Cortex of kidney (tissue), 1 donor: ENCODE measurements at places on chromosomes 7 and 10.

- no peak for DNase-seq
Observed at GRCh38 chr10:116633216-116633600, 12.5 kb downstream of the PNLIPRP2 start.

- DNase-seq, result no peak
Observed at GRCh38 chr7:1024331-1024841, 20.0 kb upstream of the GPR146 start.

DNA sequence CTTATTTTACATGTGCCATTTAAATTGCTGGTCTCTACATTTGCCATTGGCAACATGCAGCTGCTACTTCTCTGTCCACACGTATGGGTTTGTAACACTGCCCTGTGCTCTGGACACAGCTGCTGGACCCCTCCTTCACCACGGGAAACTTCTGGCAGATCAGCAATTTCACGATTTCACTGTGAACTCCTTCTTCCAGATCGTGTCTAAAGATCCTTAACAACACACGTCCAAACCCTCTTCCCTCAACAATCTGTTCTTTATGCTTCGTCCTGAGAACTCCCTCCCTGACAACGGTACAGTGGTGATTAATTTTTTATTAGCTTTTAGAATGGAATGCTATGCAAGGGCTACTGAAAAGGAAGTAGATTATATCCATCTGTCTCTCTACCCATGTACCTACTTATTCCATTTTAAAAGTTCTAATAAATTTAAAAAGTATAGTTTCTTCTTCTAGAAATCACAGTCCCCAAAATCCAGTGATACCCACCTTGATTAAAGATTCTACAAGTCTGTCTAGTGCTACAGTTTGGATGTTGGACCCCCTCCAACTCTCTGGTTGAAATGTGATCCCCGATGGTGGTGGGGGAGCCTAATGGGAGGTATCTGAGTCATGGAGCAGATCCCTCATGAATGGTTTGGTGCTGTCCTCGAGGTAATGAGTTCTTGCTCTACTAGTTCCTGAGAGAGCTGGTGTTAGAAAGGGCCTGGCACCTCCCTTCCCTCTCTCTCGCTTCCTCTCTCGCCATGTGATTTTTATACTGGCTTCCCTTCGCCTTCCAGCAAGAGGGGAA lies 81.0 kb downstream of the KIAA1549 start:
- no peak for DNase-seq

GRCh38 chr10:131870831-131871672 lies 29.8 kb upstream of the PPP2R2D start:
- DNase-seq, result no peak

DNA sequence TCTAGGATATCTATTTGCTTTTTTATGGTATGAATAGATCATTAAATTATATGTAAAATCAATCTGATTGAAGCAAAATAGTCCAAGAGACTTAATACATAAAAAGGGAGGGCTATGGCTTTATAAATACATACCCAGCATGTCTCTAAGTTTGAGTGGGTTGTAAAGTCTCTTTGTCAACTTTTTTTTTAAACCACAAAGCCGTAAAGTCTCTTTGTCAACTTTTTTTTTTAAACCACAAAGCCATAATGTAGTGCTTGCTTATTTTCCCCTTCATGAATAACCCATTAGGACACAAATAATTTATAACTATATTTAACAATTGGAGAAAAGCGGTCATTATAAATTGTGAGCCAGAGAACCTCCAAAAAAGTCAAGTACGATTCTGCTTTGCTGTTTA lies 5.7 kb downstream of the HECTD2 start:
- DNase-seq, result no peak

DNA sequence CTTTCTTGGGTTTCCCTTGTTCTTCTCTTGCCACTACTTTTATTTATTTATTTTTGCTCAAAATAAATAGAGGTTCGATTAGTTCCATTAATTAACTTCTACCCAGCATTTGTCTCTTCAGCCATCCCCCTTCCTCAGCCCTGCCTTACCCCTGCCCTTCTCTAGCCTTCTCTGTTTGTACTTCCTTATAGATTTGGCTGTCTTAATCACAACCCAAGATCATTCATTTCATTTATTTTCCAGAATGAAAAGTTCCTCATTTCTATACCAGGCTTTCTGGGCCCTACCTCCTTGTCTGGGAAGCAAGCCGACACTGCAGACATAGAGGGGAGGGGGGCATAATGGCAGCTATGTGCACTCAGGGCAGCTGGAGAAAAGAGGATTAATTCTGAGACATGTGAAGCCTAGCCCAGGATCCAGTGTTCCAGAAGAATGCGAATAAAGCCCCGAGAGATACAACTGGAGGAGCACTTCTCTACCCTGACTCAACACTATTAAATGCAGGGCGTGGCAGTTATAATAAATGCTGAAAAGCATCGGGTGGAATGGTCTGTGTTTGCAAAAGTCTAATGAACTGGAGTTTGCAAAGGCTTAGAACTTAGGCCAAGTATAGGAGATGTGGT lies 6.4 kb upstream of the PDCD4 start:
- DNase-seq, result no peak

DNA sequence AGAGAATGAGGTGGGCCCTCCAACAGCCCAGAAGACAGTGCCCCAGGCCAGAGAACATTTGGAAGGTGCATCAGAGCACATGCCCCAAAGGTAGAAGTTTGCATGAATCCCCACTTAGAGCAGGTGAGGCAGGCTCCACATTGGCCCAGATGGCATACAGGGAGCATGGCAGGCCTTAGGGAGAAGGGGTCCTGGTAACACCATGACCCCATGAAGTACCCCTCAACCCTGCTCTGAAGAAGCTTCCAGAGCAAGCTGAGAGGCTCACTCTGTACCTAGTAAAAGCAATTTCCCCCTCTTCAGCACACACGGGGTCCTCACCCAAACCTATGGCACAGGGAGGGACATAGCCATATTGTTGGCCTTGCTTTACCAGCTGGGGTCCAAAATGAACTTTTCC lies 162.6 kb downstream of the BUB3 start:
- DNase-seq, result no peak

- no peak for DNase-seq
Observed at GRCh38 chr7:105853931-105854419, 22.4 kb downstream of the ATXN7L1 start.

DNA sequence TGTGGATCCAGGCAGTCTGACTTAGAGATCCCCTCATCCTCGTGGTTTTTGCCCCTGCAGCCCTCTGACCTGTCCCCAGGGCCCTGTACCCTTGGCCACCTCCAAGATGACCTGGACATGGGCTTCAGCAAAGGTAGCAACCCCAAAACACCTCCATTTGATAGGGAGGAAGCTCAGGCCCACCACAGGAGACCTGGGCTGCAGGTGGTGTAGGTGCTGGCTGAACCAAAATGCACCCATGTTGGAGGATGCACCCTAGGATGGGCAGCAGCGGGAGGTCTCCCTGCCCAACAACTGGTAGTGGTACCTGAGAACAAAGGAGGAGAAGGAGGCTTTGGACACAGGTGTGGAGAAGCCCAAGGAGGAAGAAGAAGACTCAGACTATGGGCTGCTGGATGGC lies 188.7 kb downstream of the ZNF716 start:
- no peak for DNase-seq

GRCh38 chr10:79385804-79386531 lies 38.7 kb downstream of the PPIF start:
- no peak for DNase-seq

- no peak for DNase-seq
Observed at GRCh38 chr10:88730864-88731263, 24.8 kb downstream of the LIPK start.

DNA sequence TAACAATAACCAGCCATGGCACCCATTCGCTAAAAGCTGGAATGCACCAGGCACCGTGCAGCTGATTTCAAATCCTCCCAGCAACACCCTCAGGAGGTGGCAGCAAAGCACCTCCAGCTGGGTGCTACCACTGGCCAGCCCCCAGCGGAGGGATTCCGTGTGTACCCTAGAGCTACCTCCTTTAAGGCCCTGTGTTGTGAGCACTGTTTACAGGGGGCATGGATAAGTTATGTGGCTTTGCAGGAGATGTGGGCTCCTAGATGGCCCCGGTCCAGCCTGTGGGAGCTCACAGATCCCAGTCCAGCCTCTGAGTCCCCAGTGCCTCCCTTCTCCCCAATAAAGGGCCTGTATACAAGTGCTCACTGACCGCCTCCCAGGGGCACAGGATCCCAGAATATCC lies 27.1 kb downstream of the TNRC18 start:
- DNase-seq, result no peak

DNA sequence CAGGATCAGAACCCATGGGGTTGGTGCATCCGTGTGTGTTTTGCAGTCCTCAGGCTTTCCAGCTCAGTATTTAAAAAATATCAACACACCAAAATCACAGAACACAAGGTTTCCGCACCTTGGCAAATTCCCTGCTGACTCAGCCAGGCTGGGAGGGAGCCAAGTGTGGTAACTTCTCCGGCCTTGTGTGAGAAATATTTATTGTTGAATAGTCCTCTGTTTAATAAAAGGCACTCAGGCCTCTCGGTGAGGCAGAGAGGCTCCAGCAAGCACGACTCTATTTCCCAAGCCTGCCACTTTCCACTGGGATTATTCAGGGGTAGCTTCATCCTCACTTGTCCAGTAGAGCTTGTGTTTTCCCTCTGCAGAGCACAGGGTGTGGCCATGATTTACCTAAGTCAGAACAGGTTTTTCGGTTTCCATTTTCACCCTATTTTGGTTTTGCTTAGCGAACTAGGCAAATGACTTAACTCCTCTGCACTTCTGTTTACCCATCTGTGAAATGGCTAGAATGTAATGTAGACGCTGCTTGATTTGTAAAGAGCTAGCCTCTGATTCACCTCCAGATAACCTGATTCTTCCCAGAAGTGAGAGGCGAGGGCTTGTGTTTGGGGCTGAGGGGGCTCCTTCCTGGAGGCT lies 13.0 kb upstream of the CHST15 start:
- no peak for DNase-seq

GRCh38 chr10:18179891-18180290 lies 39.7 kb downstream of the CACNB2 start:
- no peak for DNase-seq

DNA sequence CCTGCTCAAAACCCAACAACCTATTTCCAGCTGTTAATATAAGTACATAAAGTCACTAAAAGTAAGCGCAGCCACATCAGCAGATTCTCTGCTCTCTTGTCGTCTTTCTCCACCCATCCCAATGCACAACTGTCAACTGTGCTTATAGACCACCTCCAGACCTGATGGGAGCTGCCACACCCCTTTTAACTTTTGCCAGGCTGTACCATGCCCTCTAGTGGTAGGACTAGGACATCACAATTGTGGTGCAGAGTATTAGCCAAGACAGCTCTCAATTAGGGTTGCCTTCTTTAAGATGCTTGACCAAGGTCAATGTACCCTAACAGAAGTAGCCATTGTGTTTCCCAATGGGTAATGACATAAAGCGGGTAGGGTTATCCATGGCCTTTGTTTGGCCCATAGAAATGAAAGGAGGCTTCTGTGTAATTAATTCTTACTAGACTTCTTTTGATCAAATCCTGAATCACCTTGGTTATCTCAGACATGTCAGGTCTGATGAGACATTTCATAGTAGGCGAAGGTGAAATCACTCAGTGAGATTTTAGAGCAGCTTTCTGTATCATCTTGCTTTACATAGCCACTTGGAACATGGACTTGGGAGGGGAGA lies 68.1 kb downstream of the SCRN1 start:
- no peak for DNase-seq

- DNase-seq, result no peak
Observed at GRCh38 chr7:50228148-50228547, 76.4 kb upstream of the IKZF1 start.

DNA sequence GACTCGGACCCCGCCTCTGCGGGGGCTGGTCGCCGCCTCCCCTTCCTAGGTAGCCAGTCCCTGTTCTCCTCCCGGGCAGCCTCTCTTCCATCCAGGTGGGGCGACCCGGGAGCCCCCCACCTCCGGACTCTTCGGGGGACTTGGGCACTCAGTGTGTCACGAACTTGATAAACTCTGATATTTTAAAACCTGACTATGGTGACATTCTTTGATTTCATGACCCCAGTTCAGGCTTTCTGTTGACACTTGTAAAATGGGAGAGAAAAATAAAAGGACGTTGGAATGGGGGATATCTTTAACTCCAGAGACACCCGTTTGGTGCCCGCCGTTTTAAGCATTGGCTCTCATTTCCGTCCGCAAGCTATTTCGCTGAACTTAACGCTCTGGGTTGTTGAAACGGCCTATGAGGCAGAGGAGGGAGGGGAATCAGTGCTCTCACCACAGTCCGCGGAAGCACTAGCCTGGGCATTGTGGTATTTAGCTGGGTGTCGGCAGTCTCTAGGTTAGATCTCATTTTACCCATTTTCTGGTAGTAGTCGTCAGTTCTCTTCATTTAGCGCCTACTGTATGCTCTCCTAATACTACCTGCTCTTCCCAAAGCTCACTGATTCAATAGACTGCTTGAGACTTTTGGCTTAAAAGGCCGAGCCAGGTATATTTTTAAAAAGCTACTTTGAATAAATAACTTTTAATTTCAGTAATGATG lies 738 bp downstream of the VPS26A start:
- no peak for DNase-seq

DNA sequence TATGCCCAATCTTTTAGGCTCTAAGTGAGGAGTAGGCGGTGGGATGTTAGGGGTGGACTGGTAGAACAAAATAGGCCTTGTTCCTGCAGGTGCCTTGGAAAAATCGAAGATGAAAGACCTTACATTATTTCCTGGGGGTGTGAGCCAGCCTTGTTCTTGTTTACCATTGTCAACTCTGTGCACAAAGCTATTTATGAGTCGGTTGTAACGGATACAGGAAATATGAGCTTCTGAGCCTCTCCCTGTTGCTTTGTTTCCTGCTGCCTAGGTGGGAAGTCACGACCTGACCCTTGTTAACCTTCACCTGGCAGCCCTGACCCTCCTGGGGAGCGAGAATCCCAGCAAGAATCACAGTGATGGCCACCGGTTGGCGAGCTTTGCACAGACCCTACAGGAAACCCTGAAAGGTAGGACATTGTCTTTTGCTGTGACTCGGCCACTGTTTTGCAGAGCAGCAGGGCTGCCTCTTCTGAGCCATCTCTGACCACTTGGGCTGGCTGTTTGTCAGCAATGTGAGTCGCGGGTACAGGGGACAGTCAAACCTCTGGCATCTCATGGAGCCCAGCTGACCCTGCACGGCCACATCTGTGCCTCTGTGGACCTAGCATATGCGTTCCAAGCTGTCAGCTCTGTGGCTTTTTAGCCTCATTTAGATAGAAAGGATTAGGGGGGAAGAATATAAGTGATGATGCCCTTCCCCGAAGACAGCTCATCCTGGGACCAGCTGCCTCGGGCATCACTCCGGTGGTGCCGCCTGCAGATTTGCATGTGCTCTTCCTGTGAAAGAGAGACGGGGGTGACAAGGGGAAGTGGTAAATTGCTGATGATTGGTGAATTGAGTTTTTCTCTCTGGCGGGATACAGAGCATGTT lies 102.1 kb upstream of the ANLN start:
- no peak for DNase-seq

- no peak for DNase-seq
Observed at GRCh38 chr10:116587878-116588591, 2.7 kb upstream of the PNLIPRP1 start.

GRCh38 chr7:46315891-46316290 lies 394.8 kb upstream of the IGFBP3 start:
- no peak for DNase-seq

DNA sequence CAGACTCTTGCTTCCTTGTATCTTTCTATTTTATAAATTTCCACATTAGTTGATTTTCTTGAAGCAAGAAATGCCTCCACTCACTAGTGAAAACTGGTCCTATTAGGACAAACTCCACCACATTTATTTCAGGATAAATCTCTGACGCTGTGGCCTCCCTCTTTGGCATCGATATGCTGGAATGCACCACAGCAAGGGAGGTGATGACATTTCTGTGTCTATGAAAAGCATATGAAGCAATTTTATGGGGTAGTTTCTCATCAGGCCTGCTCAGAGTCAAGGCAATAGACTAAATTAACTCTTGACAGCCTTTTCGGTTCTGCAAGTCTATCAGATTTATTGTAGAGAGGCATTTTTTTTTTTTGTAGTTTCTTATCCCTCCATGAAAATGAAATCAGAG lies 304.4 kb downstream of the ZEB1 start:
- DNase-seq, result no peak
